ENCODE measurements at places on chromosomes 6 and 20.

- no peak overlapping the region for H3K4me3 ChIP-seq
- no peaks in the 10 kb centered on the region for H3K4me1 ChIP-seq
- H3K36me3 ChIP-seq: peaks cover 5% of the 10 kb centered on the region
- no peaks in the 10 kb centered on the region for H3K27me3 ChIP-seq
These were observed 11.6 kb upstream of the MAN1A1 start for GRCh38 chr6:119361209-119361608.

GRCh38 chr6:158347335-158347734 lies 35.1 kb downstream of the TULP4 start:
- no peak overlapping the region for H3K27ac ChIP-seq
- H3K4me3 ChIP-seq: no peak overlapping the region
- H3K36me3 ChIP-seq: no peaks in the 10 kb centered on the region
- H3K27me3 ChIP-seq: no peaks in the 10 kb centered on the region
- DNase-seq: no peak

- no peaks in the 10 kb centered on the region for H3K4me1 ChIP-seq
- no peaks in the 10 kb centered on the region for H3K36me3 ChIP-seq
- no peak overlapping the region for H3K27ac ChIP-seq
- H3K4me3 ChIP-seq: no peak overlapping the region
- no peak for DNase-seq
These were observed 6.7 kb downstream of the C20orf203 start for GRCh38 chr20:32667027-32667426.

GRCh38 chr6:41039060-41039998 lies at the start of gene UNC5CL:
Gene UNC5CL (minus strand): TSS chr6:41039221. CDS start chr6:41035074, 4,147 bp downstream.
- no peak within 1 kb of the TSS for H3K27ac ChIP-seq
- no peak within 1 kb of the TSS for H3K4me3 ChIP-seq
- H3K36me3 ChIP-seq: no peaks in the 10 kb centered on the region
- no peaks in the 10 kb centered on the region for H3K4me1 ChIP-seq
- DNase-seq: peak; percentile 23

GRCh38 chr6:160238761-160239751 lies 19.6 kb downstream of the SLC22A2 start:
- peaks cover 11% of the 10 kb centered on the region for H3K27me3 ChIP-seq
- no peak overlapping the region for H3K4me3 ChIP-seq
- no peak for DNase-seq
- no peaks in the 10 kb centered on the region for H3K4me1 ChIP-seq
- no peaks in the 10 kb centered on the region for H3K36me3 ChIP-seq

GRCh38 chr6:121851056-121851455 lies 415.6 kb downstream of the GJA1 start:
- H3K27me3 ChIP-seq: no peaks in the 10 kb centered on the region
- H3K4me3 ChIP-seq: no peak overlapping the region
- no peak overlapping the region for H3K27ac ChIP-seq
- DNase-seq: no peak
- H3K36me3 ChIP-seq: no peaks in the 10 kb centered on the region
